Stimulated activated CD4-positive, alpha-beta T cell treated with anti-CD3 and anti-CD28 coated beads, Interleukin-2, amount 100 ng/mL, for 4 hours (primary cell): ENCODE measurements at places on chromosomes 2 and 18.

- no peak for DNase-seq
Measured at GRCh38 chr2:64025741-64026140, 6.5 kb upstream of the VPS54 start.

GRCh38 chr2:146158072-146158674 is 1638.3 kb upstream of the ZEB2 start:
- DNase-seq = no peak

DNA sequence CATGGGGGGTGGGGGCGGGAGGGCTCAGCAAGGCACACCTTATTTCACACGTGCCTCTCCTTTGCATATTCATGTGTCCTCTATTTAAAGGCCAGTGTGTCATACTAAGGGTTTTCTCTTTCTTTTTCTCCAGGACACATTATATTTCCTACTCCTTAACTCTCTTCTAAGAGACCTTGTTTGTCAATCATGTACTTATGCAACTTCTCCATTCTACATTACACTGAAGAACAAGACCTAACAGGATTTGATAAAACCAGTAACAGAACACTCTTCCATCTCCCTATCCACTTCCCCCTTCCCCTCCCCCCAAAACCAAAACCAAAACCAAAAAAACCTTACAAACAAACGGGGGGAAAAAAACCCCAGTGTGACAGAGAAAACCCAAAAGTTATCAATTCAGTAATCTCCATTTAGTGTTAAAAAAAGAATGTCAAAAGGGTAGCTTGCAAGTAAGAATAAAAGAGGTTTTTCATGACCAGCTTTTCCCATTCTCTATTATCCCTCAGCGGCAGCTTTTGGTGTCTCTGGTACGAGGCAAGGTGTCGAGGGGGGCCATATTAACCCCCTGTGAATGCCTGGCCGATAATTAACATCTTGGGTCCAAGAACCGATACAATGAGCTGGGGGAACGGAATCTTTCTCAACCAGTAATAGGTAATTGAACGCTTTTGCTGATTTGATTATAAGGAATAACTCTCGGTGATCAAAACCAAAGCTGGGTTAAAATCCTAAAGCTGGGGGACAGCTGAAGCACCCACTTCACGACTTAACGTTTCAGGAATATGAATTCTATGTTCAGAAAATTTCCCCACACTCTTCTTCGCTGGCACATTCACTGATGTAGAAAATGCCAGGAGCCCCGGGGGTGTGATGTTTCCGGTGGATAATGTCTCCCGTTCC is 191.0 kb upstream of the TCF4 start:
- no peak for DNase-seq

DNA sequence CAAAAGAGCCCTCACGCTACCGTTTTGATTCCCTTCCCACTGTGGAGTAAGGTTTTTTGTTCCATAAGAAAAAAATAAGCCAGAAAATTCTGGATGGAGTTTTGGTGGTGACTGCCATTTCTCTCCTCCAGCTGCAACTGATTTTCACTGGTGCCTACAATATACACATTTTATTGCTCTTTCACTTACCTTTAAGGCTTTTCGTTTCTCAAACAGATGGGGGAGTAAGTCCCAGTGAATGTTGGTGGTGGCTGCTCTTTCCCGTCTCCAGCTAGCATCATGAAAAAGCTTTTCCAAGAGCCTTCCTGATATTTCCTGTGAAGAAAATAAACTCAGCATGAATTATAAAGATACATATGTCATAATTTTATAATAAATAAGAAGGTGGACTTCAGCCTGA is 932.5 kb upstream of the PIK3C3 start:
- DNase-seq = no peak

DNA sequence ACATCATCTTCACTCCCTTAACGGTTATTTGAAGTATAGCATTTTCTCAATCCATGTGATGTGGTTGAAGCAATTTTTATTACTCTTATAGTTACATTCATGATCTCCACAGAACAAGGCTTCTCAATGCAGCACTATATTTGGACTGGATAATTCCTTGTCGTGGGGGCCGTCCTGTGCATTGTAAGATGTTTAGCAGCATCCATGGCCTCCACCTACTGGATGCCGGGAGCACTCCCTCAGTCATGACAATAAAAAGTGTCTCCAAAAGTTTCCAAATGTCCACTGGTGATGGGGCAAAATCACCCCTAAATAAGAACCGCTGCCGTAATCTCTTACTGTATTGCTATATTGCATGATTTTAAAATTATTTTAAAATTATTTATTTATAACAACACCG is 110.6 kb upstream of the DDX18 start:
- DNase-seq = no peak

GRCh38 chr2:48233005-48233404 is 296.9 kb upstream of the STON1 start:
- no peak for DNase-seq

DNA sequence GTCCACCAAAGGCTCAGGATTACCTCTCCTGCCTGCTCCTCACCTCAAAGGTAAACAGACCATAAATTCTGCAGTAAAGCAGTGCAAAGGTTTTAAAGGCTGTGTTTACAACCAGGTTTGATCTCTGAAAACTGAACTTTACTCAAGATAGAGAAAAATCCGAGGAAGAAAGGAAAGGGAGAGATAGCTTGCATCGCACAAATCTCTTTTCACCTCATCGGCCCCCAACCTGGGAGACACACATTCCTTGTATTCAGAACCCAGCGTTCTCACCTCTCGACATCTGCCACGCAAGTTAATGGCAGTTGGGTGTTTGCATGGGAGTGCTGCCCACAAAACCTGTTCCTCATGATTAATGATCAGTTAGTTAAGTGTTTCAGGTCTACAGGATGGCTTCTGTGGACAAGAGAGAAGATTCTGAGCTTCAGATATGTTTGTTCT is 72.6 kb downstream of the GATA6 start:
- DNase-seq = no peak

DNA sequence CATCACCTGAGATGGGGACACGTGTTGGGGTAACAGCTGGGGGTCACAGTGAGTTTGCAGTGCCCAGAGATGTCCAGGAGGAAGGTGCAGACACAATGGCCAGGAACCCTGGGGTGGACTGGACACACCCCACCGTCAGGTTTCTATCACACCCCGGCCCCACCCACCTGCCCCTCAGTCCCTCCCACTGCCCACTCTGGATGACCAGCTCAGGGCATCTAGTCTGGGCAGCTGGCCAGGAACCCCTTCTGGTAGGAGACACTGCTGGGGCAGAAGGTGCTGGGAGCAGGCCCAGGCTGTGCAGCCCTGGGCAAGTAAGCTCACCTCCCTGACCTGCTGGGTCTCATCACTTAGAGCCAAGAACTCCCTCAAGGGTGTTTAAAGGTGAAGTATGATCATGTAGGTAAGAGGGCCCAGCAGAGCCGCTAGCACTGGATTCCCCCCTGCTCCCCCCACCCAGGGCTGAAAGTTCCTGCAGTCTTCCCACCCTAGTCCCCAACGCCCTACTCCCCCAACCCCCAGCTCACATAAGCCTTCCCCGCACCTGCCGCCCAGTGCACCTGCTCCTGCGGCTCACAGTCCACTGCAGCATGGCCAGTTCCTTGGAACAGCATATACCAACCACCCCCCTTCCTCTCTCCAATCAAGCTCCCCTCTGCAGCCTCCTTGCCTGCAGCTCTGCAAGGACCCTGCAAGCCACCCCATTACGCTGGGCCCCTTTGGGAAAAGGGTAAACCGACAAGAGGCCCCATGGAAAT is 17.3 kb downstream of the BIN1 start:
- DNase-seq = no peak

DNA sequence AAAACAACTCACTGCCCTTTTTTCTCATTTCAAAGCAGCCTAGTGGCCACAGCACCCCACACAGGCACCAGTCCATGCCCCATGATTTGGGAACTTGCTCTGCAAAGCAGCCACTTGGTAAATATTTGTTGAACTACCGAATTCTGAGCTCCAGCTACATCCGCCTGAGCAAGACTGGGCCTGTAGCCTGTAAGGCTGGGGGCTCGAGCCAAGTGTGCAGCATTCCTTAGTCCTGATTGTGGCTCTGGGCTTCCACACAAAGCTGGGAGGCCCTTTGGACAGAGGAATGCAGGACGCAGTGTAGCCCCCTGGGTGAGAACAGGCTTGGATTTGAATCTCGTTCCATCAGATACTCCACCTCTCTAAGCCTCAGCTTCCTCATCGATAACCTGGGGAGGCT is 88.4 kb downstream of the ACTR2 start:
- no peak for DNase-seq

GRCh38 chr2:233037078-233037477 is 4.6 kb downstream of the NEU2 start:
- no peak for DNase-seq
